Stomach (tissue), 19 donors: ENCODE measurements at places on chromosomes 1 and 21. TPM values are rescaled to one million over a fixed set of nuclear protein-coding genes. Genes with fewer than 3 reads are reported as not detected.

The TIE1 gene
- polyA plus RNA-seq: 2.1 TPM

The RXFP4 gene
- polyA plus RNA-seq: not detected

The ELAPOR1 gene
- 47.7 TPM for polyA plus RNA-seq

The COA6 gene
- polyA plus RNA-seq: 85.2 TPM

The A3GALT2 gene
- not detected for polyA plus RNA-seq

The ESPN gene
- 4.7 TPM for polyA plus RNA-seq

The SPRR2F gene
- polyA plus RNA-seq: 1.5 TPM

The SH2D1B gene
- not detected for polyA plus RNA-seq

The HRNR gene
- not detected for polyA plus RNA-seq

The RGS18 gene
- polyA plus RNA-seq: 0.38 TPM

The RSRP1 gene
- 211 TPM for polyA plus RNA-seq

The LEFTY2 gene
- polyA plus RNA-seq: not detected

The LCE2A gene
- not detected for polyA plus RNA-seq

The NOTCH2 gene
- polyA plus RNA-seq: 0.92 TPM

The CD52 gene
- 48.7 TPM for polyA plus RNA-seq

The TRIM58 gene
- 0.10 TPM for polyA plus RNA-seq

The RIMKLA gene
- 0.33 TPM for polyA plus RNA-seq

The AMPD1 gene
- not detected for polyA plus RNA-seq

The RNF223 gene
- 8.1 TPM for polyA plus RNA-seq

The HES4 gene
- polyA plus RNA-seq: 13.4 TPM

The KCNK1 gene
- 11.5 TPM for polyA plus RNA-seq

The VWA1 gene
- 24.8 TPM for polyA plus RNA-seq

The CALML6 gene
- 5.7 TPM for polyA plus RNA-seq

The SLC6A17 gene
- 0.08 TPM for polyA plus RNA-seq

The HTR1D gene
- not detected for polyA plus RNA-seq

The AKNAD1 gene
- 0.28 TPM for polyA plus RNA-seq

The CAP1 gene
- 95.5 TPM for polyA plus RNA-seq

The CGN gene
- 14.0 TPM for polyA plus RNA-seq

The TNN gene
- polyA plus RNA-seq: 0.06 TPM

The GPR161 gene
- polyA plus RNA-seq: 1.1 TPM

The DMBX1 gene
- not detected for polyA plus RNA-seq

The TTLL10 gene
- polyA plus RNA-seq: 0.13 TPM

The TPTE gene
- not detected for polyA plus RNA-seq

The LIN28A gene
- polyA plus RNA-seq: not detected

The EPHB2 gene
- 1.8 TPM for polyA plus RNA-seq

The CACHD1 gene
- polyA plus RNA-seq: 3.7 TPM

The MYCL gene
- polyA plus RNA-seq: 1.7 TPM

The FBXO2 gene
- polyA plus RNA-seq: 5.5 TPM

The UBAP2L gene
- polyA plus RNA-seq: 44.8 TPM

The MX1 gene
- 25.2 TPM for polyA plus RNA-seq

The LCE3A gene
- not detected for polyA plus RNA-seq

The FYB2 gene
- 0.31 TPM for polyA plus RNA-seq

The TFF2 gene
- polyA plus RNA-seq: 154 TPM

The LIPI gene
- polyA plus RNA-seq: not detected

The DIPK1A gene
- polyA plus RNA-seq: 3.5 TPM

The PIGP gene
- 24.7 TPM for polyA plus RNA-seq

The HES2 gene
- polyA plus RNA-seq: 18.4 TPM

The DIO1 gene
- polyA plus RNA-seq: not detected

The MAP3K21 gene
- polyA plus RNA-seq: 4.8 TPM

The SLC39A1 gene
- polyA plus RNA-seq: 29.9 TPM

The GBP5 gene
- polyA plus RNA-seq: 0.75 TPM

The C1QA gene
- 62.7 TPM for polyA plus RNA-seq

The CLEC20A gene
- polyA plus RNA-seq: not detected

The NTNG1 gene
- 0.23 TPM for polyA plus RNA-seq

The ACTL8 gene
- polyA plus RNA-seq: not detected

The CHIT1 gene
- polyA plus RNA-seq: not detected

The S100A4 gene
- polyA plus RNA-seq: 541 TPM

The CNKSR1 gene
- polyA plus RNA-seq: 23.0 TPM
